ENCODE measurements at places on chromosomes 4 and X. TPM values are rescaled to one million over a fixed set of nuclear protein-coding genes. Genes with fewer than 3 reads are reported as not detected.

CYLC1 gene
- not detected for total RNA-seq

- no peak overlapping the region for H3K4me3 ChIP-seq
- peaks cover 4% of the 10 kb centered on the region for H3K27me3 ChIP-seq
- no peaks in the 10 kb centered on the region for H3K36me3 ChIP-seq
- no peak for DNase-seq
- no peaks in the 10 kb centered on the region for H3K4me1 ChIP-seq
These were observed 71.3 kb upstream of the ENOX2 start for GRCh38 chrX:130974323-130974722.

RGN gene
- not detected for total RNA-seq

DTHD1 gene
- 0.52 TPM for total RNA-seq

PPP1R2C gene
- not detected for total RNA-seq

- no peaks in the 10 kb centered on the region for H3K4me1 ChIP-seq
- no peak for DNase-seq
- H3K27ac ChIP-seq, result no peak overlapping the region
- H3K4me3 ChIP-seq, result no peak overlapping the region
- no peaks in the 10 kb centered on the region for H3K36me3 ChIP-seq
- no peaks in the 10 kb centered on the region for H3K27me3 ChIP-seq
These were observed 1015.7 kb downstream of the TECRL start for GRCh38 chr4:63393544-63393943.

DNA sequence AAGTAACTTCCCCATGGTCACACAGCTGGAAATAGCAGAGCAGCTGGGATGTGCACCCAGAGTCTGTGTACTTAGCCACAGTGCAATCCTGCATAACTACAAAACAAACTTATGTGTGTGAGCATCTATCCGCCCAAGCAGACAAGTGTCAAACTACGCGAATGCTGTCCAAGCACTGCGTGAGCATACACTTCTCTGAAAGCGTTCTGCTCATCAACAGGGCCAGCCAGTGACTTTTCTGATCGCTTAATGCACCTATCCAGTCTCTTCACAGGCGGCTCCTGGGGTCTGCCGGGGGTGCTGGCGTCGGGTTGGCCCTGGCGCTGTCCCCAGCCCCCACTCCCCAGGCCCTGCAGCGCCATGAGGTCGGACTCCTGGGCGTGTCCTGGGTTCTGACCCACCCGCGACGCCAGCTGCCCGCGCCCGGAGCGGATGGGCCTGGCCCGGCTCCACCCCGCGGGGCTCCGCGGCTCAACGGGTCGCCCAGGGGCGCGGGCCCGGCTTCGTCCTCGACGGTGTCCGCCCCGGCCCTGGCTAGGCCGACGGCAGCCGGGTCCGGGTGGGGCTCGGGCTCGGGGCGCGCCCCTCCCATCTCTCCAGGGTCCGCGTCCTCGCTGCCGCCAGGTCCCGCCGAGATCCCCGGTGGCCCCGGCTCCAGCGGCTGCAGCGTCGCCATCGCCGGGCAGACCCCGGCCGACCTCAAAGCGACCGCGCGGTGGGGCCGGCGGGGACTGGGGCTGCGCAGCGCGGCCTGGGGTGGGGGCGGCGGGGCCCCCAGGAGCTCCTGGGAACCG lies 1.3 kb upstream of the ZNF141 start:
- H3K36me3 ChIP-seq, result peaks cover 7% of the 10 kb centered on the region
- H3K27me3 ChIP-seq, result no peaks in the 10 kb centered on the region
- H3K4me1 ChIP-seq, result peaks cover 4% of the 10 kb centered on the region
- no peak overlapping the region for H3K27ac ChIP-seq
- peak overlapping the region; percentile 96 for H3K4me3 ChIP-seq
- DNase-seq, result no peak
